Dermis blood vessel endothelial cell (primary cell): ENCODE measurements at places on chromosomes 13 and 19. TPM values are rescaled to one million over a fixed set of nuclear protein-coding genes. Genes with fewer than 3 reads are reported as not detected.

The PLIN5 gene
- 4.7 and 11.7 TPM in 2 replicates for total RNA-seq

The KIR3DL2 gene
- not detected in 2 replicates for total RNA-seq

DNA sequence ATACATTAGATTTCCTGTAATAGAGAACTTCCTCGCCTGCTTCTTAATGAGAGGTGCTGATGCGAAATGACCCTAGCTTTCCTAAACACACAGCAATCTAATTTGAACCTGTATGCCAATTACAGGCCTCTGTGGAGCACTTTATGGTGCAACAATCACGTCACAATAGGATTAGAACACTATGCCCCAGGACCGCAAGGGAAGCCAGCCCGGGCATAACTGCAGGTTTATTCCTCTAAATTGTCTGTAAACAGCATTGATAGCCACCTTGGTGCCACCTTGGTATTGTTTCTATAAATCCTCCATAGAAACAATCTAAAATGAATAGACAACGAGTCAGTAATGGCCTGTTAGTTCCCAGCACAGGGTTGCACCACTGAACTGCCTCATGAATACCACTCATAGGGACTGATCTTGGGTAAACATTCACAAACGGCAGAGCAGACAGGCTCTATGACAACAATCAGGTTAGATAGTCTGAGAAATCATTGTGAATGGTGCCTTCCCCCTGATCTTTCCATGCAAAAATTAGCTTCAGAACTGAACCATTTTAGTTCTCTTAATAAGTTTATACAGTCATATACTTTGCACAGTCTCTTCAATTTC, 182.5 kb upstream of the OBI1 start:
- DNase-seq, result no peak

DNA sequence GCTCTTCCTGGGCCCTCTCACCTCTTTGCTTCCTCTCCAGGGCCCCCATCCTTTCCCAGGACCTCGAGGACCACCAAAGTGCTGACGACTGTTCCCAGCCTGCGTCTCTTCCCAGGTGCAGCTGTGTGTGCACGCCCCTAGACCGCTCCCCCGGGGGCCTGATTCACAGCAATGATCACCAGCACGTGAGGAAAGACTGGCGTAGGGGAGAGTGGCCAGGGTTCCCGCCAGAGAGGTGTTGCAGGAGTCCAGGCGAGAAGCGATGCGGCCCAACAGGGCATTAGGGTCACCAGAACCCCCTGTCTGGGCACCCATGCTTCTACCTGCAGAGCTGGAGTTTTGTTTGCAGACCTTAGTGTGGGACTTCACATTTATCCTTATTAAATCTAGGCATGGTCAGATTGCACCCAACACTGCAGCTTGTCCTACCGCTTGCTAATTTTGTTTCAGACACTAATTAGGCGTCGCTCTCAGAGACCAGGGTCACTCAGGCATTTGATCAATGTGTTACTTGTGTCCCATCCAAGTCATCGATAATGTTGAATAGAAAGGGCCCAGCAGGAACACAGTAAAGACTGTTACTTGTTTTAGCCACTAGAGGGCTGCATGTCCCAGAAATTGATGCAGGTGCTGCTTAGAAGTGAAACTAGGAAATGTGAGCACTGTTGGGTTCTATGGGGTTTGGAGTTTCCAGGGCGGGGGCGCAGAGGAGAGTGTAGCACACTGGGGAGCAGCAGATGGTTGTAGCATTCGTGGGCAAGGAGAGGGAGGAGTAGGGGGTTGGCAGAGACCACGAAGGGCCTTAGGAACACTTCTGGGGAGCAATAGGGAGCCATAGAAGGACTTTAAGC, 53.2 kb downstream of the CDADC1 start:
- peak; percentile 80 for DNase-seq

- DNase-seq, result no peak
Measured at GRCh38 chr19:4297901-4298809, 4.0 kb downstream of the TMIGD2 start.

GRCh38 chr13:30572859-30573275, 44.9 kb upstream of the USPL1 start:
- peak; percentile 68 for DNase-seq

The SCAMP4 gene
- total RNA-seq, result 34.7 and 56.1 TPM in 2 replicates
